Type B pancreatic cell (in vitro differentiated cells): ENCODE measurements at places on chromosomes 6 and 20. TPM values are rescaled to one million over a fixed set of nuclear protein-coding genes. Genes with fewer than 3 reads are reported as not detected.

The MSH5 gene
- 20.7 and 46.7 TPM in 2 replicates for total RNA-seq

The MYMX gene
- 0.53 and 0.59 TPM in 2 replicates for total RNA-seq

The RNASET2 gene
- total RNA-seq, result 32.3 and 45.5 TPM in 2 replicates

DNA sequence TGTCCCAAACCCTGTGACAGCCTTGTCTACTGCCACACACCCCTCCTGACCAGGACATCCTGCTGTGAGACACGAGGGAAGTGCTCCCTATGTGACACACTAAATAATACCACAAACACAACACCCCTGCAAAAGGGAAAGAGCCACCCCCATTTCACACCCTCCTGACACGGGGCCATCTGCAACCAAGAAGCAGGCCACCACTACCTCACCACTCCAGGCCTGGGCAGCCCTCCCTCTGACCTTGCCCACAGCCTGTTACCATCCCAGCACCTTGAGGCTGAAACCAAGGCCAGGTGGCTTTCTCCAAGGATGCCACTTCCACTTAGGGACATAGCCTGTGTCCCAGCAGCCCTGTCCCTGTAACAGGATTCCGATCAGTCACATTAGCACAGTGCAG, 68.2 kb downstream of the NINL start:
- DNase-seq, result no peak
- no peaks in the 10 kb centered on the region for H3K27me3 ChIP-seq

GRCh38 chr20:19120569-19120968, 91.9 kb upstream of the SLC24A3 start:
- no peak for DNase-seq
- no peak overlapping the region for H3K4me3 ChIP-seq
- no peaks in the 10 kb centered on the region for H3K27me3 ChIP-seq
- H3K36me3 ChIP-seq, result no peaks in the 10 kb centered on the region
- H3K27ac ChIP-seq, result no peak overlapping the region

GRCh38 chr20:57112448-57112847, 154.0 kb downstream of the BMP7 start:
- peaks cover 4% of the 10 kb centered on the region for H3K36me3 ChIP-seq
- peaks cover 24% of the 10 kb centered on the region for H3K4me1 ChIP-seq
- H3K4me3 ChIP-seq, result no peak overlapping the region
- peaks cover 3% of the 10 kb centered on the region for H3K27me3 ChIP-seq
- no peak overlapping the region for H3K27ac ChIP-seq
- DNase-seq, result no peak

- H3K27me3 ChIP-seq, result no peaks in the 10 kb centered on the region
- H3K36me3 ChIP-seq, result no peaks in the 10 kb centered on the region
- DNase-seq, result no peak
- H3K4me1 ChIP-seq, result peaks cover 15% of the 10 kb centered on the region
- peak overlapping the region; percentile 87 for H3K4me3 ChIP-seq
- peak overlapping the region; percentile 86 for H3K27ac ChIP-seq
These were observed 309 bp upstream of the ABRACL start for GRCh38 chr6:139028215-139028657.
